ENCODE measurements at places on chromosomes 11 and 22. TPM values are rescaled to one million over a fixed set of nuclear protein-coding genes. Genes with fewer than 3 reads are reported as not detected.

The OR6M1 gene
- not detected for polyA plus RNA-seq

The NXPE1 gene
- not detected for polyA plus RNA-seq

The GDPD5 gene
- polyA plus RNA-seq: 1.4 TPM

The RIBC2 gene
- 0.31 TPM for polyA plus RNA-seq

The CRYBB2 gene
- polyA plus RNA-seq: 1.7 TPM

The TIRAP gene
- polyA plus RNA-seq: 4.9 TPM

The MS4A4E gene
- polyA plus RNA-seq: not detected

The JRKL gene
- polyA plus RNA-seq: 8.1 TPM

The C22orf23 gene
- polyA plus RNA-seq: 0.55 TPM

The SNX32 gene
- polyA plus RNA-seq: 0.30 TPM

The FGF4 gene
- polyA plus RNA-seq: not detected

The OR51I1 gene
- polyA plus RNA-seq: not detected

The TOM1 gene
- polyA plus RNA-seq: 40.0 TPM

The TMEM132A gene
- polyA plus RNA-seq: 36.0 TPM

The USH1C gene
- not detected for polyA plus RNA-seq

The NCAM1 gene
- polyA plus RNA-seq: not detected

The STT3A gene
- 401 TPM for polyA plus RNA-seq

The AGBL2 gene
- 2.2 TPM for polyA plus RNA-seq

The C11orf91 gene
- not detected for polyA plus RNA-seq

The TSSK2 gene
- polyA plus RNA-seq: not detected

The MUC6 gene
- not detected for polyA plus RNA-seq

The PLET1 gene
- polyA plus RNA-seq: not detected

The SCUBE2 gene
- 1.3 TPM for polyA plus RNA-seq

The P2RY2 gene
- not detected for polyA plus RNA-seq

The OR52H1 gene
- polyA plus RNA-seq: not detected

The KCNQ1OT1 gene
- 0.42 TPM for polyA plus RNA-seq

The SMTNL1 gene
- not detected for polyA plus RNA-seq

The CYB561A3 gene
- 43.7 TPM for polyA plus RNA-seq

The TTC28 gene
- polyA plus RNA-seq: 11.2 TPM

The SDHAF2 gene
- polyA plus RNA-seq: 71.6 TPM
